ENCODE measurements at places on chromosomes 7 and 10.

DNA sequence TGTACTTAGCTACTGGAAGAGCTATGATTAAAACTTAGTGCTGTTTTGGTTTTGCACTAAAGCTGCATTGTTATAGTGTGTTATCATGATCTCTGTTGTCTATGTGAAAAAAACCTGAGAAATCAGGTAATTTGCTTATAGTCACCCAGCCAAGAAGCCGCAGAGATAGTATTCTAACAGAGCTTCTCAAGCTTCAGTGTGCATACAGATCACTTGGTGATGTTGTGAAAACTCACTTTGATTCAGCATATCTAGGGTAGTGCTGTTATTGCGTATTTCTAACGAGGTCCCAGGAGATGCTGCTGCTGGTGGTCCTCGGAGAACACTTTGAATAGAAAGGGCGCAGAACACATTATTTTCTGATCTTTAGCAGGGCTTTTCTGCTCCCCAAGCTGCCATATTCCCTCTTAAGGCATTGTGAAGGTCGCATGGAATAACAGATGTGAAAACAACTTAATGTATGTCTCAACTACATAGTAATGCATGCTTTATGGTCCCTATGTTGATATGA is 68.4 kb upstream of the PDCD4 start:
- no peak for DNase-seq

DNA sequence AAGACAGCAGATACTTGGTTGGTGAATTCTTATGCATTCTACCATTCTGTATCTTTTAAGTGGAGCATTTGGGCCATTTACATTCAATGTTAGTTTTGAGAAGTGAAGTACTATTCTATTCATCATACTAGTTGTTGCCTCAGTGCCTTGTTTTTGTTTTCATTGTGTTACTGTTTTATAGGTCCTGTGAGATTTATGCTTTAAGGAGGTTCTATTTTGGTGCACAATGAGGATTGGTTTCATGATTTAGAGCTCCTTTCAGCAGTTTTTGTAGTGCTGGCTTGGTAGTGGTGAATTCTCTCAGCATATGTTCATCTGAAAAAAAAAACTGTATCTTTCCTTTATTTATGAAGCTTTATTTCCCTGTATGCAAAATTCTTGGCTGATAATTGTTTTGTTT is 23.3 kb upstream of the WNT2 start:
- no peak for DNase-seq

DNA sequence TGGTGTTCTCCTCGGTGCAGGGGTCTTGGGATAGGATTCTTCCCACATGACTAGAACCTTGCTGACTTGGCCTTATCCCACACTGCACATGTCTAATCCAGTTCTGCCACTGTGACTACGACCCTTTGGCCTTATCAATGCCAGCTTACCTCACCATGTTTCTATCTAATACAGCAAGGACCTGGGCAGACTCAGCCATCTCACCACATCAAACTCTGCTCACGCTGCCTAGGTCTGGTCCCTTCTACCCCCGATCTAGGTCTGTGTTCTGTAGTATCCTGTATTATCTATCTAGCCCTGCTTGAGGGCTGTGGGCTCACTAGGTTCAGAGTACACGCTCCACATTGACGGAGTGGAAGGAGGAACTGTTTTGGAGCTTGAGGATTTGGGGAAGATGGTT is 282.4 kb downstream of the HPSE2 start:
- peak; percentile 33 for DNase-seq

DNA sequence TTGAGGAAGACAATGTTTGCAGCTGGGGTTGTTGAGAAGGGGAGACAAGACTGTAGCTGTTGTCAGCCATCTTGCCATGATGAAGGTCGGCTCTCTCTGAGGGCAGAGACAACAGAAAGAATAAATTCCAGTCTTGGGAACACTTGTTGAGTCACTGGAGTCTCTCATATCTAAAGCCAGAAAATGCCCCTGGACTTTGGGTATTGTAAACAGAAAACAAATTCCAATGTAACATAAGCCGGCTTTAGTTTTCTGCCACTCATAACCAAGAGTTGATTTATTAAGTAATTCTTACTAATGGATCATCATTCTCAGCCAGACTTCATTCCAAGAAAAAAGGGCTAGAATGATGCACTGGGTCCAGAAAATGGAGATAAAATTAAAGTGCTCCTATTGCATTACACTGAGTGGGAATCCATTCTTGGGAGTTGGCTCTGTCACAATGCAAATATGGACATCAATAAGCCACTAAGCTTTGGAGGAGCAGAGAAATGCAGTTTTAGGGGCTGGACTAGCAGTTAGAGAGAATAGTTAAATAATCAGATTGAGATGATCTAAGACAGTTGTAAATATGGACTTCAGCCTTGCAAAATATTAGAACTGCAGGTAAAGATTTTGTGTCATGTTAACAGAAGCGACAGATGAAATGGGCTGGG is 78.9 kb downstream of the ADAM12 start:
- no peak for DNase-seq

DNA sequence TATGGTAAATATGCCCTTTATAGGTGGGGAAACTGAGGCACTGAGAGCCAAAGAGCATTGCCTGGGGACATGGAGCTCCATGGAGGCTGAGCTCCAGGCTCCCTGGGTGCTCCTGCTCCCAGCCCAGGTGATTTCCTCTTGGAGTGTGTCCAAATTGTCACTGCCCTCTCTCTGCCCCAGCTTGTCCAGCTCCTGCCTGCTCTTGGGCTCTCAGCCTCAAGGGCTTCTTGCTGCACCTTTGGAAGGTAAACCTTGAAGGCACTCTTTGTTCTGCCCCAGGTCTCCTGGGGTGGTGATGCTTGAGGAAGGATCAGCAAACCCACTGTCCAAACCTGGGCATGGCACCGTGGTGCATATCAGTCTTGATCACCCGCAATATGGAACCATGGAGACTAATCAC is 166.1 kb downstream of the RPS24 start:
- DNase-seq, result no peak

All from hematopoietic multipotent progenitor cell treated with erythropoietin and hydrocortisone succinate and interleukin-3 and kit ligand, for 15 days (in vitro differentiated cells).